NCI-H510A treated with DMSO at 0.1 percent for 48 hours (cell line): ENCODE measurements at places on chromosomes 7 and 10.
A peak's percentile ranks its signal among the peaks of the same experiment; 100 is the strongest.

DNA sequence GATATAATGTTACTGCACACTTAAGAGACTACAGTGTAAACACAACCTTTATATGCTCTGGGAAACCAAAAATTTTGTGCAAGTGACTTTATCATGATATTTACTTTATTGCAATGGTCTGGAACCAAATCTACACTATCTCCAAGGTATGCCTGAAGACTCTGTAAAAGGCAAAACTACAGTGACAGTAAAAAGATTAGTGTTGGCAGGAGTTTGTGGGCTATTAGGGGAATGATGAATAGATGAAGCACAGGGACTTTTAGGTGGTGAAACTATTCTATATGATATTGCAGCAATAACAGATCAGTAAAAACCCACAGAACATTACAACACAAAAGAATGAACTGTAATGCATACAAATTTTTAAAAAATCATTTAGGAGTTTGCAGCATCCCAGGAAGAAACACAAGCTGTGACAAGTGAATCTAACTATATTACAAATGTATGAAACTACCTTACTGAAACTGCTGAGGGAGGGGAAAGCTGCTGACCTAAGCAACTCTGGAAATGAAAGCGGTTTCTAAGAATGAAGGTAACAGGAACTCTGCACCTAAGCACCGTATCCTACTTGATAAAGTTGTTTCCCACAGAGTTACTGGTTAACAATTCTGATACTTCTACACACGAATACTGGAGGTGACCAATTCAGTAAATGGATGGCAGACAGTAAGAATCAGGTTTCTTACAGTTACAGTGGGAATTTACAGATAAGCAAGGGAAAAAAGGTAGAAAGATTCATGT, 82.6 kb downstream of the ATE1 start:
- DNase-seq, result no peak

GRCh38 chr10:82210331-82210730, 335.3 kb downstream of the NRG3 start:
- DNase-seq, result no peak

GRCh38 chr7:30914596-30914995, 2.9 kb downstream of the AQP1 start:
- no peak for DNase-seq

- peak; percentile 32 for DNase-seq
Observed at GRCh38 chr10:59868696-59869593, 37.4 kb downstream of the CCDC6 start.

GRCh38 chr10:84352251-84352842, 24.0 kb downstream of the CCSER2 start:
- peak; percentile 40 for DNase-seq

GRCh38 chr10:24721229-24722106, 2.2 kb downstream of the ARHGAP21 start:
- DNase-seq, result no peak

- DNase-seq, result no peak
Observed at GRCh38 chr10:63120554-63120953, 12.6 kb upstream of the NRBF2 start.

DNA sequence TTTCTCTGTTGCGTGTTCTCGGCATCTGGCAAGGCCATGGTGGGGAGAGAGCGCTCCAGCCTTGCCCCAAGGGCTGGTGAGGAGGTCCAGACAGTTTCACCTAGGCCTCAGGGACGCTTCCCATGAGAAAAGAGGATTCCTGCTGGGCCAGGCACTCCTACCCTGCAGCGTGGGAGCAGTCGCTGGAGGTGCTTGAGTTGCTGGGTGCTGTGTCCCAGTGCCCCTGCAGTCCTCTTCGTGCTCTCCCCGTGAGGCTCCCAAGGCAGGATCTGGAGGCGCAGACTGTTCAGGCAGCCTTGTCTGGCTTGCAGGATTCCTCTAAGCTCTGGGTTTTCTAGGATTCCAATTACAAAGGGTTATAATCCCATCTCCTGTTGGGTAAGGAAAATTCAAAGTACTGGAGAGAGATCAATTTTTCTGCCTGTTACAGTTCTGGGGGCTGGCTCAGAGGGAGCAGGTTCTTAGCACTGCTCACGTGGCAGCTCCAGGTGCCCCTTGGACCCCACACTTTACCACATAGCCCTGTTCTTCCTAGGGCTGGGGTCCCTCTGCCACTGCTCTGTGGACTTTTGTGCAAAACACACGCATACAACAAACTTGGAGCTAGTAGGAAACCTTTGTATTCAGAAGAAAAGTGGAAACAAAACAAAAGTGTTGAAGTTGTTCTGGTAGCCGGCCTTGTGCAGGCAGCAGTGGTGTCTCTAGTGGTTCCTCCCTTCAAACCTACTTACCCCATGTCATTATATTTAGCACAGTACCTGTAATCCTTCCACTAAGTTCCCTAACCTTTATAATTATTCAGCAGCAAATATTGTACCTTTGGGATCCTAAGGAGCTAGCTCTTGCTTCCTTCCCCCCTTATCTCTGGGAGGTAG, 60.5 kb downstream of the CCNY start:
- DNase-seq, result no peak

DNA sequence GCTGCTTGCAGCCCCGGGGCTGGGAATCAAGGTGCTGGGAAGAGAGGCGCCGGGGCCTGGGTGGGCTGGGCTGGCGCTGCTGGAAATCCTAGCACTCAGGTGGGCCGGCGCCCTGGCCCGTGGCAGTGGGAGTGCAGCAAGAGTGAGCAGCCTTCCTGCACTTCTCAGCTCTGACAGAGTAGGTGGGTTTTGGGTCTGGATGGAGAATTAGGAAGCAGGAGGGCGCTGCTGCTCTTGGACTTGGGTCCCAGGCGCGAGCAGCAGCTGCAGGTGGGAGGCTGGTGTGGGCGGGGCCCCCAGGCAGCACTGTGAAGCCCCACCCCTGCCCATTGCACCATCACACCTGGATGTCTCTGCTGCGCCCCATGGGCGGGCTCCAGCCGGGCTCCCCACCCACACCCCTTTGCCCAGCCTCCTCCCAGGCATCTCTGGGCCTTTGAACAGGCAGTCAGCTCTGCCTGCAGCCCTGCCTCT, 6.0 kb downstream of the BRI3 start:
- peak; percentile 47 for DNase-seq

DNA sequence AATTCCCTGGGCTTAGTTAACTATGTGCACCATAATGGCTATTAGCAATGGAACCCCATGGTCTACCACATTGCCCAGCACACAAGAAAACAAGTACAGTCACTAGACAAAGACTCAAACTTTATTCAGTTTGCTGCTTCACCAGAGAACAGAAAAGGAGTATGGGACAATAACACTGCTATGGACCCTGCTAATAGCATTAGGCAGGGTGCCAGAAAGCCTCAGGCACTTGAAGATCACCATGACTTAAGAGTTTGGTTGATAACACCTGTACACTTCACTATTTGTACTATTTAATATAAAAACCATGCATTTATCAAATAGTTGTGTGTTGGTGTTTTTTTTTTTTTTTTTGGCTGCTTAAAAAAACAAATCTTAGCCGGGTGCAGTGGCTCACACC, 159.6 kb downstream of the KMT2E start:
- no peak for DNase-seq

DNA sequence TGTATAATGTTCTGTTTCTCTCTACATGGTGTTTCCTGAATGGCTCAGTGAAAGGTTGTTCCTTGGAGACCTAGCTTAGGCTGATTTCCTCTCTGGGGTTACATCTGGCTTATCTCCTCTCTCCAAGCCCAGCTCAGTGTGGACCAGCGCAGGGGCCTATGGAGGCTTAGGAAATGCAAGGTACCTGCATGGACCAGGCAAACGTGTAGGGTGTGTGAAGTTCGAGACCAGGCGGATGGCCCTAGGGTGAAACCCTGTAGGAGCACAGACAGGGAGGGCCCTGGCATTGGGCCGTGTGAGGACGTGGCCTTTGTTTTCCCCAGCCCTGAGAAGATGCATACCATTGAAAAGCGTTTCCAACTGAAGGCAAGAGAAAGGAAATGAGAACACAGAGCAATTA, 59.0 kb downstream of the DOCK1 start:
- no peak for DNase-seq

GRCh38 chr7:132261327-132262159, 314.7 kb downstream of the PLXNA4 start:
- DNase-seq, result no peak

DNA sequence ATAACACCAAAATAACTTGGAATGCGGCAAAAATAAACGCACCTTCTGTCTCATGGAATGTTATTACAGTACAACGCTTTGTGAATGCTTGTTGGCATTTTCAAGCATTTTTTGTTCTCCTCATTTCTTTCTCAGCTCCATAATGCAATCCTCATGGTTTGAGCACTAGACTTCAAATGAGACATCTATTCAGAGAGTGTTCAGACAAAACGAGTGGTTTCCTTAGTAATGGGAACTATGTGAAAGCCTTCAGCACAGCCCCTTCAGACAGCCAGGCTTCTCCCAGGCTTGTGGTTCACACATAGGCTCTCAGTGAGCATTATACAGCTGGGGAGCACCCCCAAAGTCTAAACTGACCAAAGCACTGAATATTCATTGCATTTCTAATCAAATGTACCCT, 8.6 kb upstream of the LRRN3 start:
- DNase-seq, result no peak

- no peak for DNase-seq
Observed at GRCh38 chr10:111875725-111876124, 307.8 kb downstream of the GPAM start.

DNA sequence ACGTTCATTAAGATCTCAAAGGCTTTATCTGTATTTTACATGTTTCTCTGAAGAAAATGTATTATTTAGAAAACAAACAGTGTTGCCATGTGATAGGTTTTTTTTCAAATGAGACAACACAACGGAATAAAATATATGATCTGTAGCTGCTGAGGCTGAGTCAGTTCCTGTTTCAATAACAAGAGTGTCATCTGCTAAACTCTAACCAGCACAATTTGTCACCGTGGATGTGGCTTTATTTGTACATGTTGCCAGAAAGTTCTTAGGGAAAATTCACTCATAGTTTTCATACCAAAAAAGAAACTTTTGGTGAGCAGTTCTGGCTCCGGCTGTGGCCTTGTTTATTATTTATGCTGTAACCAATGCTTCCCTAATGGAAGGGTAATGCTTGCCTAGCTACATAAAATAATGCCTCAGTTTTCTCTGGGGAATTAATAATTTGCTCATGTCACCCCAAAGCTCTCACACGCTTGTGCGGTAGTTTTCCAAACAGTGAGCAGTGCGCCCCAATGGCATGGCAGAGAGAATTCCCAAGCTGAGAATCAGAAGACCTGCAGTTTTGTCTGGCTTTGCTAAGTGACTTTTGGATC, 20.3 kb upstream of the KLF6 start:
- DNase-seq, result no peak
